ENCODE measurements at places on chromosomes 4 and X.

DNA sequence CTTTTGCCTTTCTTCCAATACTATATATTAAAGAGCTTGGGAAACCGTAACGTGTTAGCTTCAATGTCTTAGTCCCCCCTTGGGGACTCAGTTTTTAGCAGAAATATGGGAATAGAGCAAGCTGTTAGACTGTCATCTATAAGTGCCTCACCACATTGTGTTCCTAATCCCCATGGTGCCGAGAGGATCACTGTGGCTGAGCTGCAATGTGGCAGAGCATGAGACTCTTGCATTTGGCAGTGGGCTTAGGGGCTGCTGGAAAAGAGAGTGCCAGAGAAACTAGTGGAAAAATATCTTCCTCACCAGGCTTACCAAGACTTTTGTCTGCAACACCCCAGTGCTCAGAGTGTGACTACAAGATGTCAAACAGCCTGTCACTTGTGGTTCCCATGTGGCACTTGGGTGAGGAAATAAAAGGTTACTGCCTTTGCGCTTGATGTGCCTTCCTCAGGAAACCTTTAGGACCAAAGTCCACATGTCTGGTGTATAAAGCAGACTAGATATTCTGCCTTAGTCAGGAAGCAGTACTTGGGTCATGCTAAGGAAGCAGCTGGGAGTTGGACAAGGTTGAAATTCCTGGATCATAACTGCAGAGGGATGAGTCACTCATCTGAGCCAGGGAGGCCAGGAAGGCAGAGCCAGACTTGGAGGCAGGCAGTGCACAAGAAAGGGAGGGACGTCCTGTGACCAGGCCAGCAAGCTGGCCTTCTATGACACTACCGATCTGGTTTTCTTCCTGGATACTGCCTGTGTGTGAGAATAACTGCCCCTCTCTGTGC, 9.7 kb upstream of the MAGEA4 start:
- DNase-seq, result no peak

DNA sequence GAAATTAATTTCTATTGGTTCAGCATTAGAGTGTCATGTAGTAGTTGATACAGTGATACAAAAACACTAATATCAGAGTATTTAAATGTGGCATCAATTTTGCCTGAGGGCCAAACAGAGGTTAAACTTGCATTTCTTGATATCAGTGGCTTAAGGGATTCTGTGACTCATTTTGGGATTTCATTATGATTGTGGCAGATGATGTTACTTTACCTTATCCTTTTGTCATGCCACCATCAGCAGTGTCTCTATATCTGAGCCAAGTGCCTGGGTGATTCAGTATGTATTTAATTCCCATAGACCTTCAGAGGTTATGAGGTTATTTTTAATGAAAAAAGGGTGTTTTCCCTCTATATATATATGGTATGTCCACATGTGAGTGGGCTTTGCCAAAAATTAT, 582.9 kb downstream of the ADGRL3 start:
- DNase-seq, result no peak

GRCh38 chrX:78527263-78527662, 131.9 kb downstream of the RTL3 start:
- DNase-seq, result no peak

- no peak for DNase-seq
Measured at GRCh38 chrX:39788521-39788920, 309.2 kb downstream of the BCOR start.

DNA sequence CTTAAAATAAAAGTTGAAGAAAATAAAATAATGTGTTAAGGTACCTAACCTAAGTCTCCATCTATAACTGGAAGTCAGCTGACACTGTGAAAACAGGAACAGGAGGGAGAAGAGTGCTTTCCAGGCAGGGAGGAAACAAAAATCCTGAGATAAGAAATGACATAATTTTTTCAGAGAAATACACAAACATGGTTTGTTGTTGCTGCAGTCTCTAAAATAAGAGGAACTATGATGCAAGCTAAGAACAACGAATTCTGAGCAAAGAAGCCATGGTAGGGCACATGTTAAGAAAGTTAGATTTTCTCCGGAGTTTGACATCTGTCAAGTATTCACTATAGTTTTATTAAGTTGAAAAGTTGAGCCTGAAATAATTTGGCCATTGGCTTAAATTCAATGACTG, 26.9 kb downstream of the PAPSS1 start:
- DNase-seq, result no peak

GRCh38 chr4:167897116-167897515, 195.2 kb upstream of the ANXA10 start:
- no peak for DNase-seq

- DNase-seq, result no peak
Measured at GRCh38 chr4:22413471-22413870, 102.4 kb downstream of the ADGRA3 start.

DNA sequence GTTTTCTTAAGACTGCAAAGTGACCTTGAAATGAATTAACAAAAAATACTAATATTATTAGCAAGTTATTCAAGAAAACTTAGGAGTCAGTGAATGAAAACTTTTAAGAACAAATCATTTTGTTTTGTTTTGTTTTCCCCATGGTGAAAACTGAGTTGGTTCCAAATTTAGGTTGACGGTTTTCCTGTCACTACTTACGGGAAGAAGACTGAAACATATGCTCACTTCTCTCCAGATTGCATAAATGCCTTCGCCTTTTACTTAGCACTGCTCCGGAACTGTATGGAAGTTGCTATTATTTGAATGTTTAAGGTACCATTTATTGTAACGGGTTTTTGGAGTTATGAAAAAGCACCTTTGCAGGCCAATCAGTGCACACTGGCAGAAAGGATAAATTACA, 42.8 kb downstream of the DOCK11 start:
- DNase-seq, result no peak

DNA sequence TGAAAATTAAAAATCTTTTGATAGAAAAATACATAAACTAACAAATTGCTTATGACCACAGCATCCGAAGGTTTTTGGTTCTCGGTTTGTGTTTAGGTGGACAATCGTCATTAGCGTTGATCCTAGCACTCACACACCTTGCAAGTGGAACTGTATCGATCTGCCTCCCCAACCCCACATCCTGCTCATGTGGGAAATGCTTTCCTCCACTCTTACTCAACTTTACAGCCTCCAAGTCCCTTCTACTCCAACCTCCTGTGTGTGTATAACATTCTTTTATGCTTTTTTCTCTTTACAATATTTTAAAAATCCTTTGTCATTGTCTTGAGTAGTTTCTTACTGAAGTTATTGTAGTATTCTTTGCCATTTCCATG, 15.6 kb upstream of the TMEM131L start:
- DNase-seq, result no peak

GRCh38 chr4:185549095-185549639, 13.9 kb upstream of the PDLIM3 start:
- no peak for DNase-seq

GRCh38 chrX:57643698-57644097, 36.4 kb downstream of the NLRP2B start:
- no peak for DNase-seq

DNA sequence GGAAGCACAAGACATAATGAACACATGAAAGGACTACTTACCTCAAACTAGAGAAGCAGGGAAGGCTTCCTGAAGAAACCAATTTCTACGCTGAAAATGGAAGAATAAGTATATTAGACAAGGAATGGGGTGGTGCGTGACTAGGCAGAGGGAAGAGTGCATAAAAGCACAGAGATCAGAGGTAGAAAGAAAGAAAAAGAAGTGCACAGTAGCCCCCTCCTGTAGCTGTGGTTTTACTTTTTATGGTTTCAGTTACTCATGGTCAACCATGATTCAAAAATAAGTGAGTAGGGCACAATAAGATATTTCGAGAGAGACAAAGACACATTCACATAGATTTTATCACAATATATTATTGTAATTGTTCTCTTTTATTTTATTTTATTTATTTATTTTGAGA, 934.5 kb upstream of the INTU start:
- DNase-seq, result no peak

- no peak for DNase-seq
Measured at GRCh38 chr4:67071641-67072040, 473.7 kb downstream of the CENPC start.

- no peak for DNase-seq
Measured at GRCh38 chrX:34687095-34687494, 30.0 kb upstream of the TMEM47 start.

DNA sequence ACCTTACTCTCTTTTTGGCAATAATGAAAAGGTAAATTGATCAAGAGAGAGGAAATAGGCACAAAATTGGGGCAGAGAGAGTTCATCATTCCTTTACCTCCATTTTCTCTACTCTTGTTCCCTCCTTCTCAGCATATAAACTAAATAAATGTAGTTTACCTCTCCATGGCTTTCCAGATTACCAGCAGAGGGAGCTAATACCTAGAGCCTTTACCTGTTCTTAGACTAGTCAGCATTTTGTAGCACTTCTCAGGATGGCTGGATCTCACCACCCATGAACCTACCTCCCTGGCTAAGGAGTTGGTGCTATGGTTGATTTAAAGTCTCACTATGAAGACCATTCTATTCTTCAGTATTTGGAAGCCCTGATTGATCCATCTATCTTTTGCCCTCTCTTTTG, 15.7 kb downstream of the OFD1 start:
- DNase-seq, result peak; percentile 64

- DNase-seq, result no peak
Measured at GRCh38 chr4:26238778-26239679, 81.8 kb upstream of the RBPJ start.

DNA sequence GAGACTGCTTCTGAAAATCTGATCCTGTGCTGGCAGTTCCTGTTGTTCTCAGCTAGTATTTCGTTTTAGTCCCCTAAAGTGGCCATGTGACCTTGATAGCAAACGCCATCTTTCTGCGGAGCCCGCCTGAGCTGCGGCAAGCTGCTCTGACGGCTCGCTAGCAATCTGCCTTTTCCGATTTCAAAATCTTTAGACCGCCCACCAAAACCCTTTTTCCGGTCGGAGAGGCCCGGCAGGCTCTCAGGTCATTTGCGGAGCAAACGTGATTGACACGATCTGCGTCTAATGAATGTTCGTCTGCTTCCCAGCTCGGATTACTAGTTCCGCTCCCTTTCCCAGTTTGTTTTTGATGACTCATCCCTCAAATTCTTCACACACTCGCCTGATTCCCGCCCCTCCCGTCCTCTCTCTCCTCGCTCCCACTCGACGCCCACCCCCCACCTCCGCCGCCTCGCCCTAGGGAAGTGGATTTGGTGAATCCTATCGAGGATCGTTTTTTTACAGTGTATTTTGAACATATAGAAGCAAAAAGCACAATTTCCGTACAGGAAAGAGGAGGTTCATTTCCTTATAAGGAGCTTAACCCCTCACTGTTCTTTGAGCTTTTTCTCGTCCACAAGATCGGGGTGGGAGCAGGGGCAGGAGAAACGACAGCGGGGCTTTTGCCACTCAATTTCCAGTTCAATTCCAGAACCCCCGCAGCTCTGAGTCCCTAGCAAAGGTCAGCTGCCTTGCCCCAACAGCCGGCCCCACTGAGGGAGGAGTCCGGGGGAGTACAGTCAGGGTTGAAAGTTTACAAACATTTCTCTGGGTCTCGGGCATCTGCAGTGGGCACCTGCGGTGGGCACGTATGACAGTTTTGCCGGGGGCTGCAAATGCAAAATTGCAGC, 37.5 kb downstream of the NLGN3 start:
- DNase-seq, result peak; percentile 91

- DNase-seq, result no peak
Measured at GRCh38 chrX:580030-580429, 50.6 kb upstream of the SHOX start.

GRCh38 chrX:152640034-152640818, 2.5 kb downstream of the GABRQ start:
- DNase-seq, result no peak

GRCh38 chr4:128271551-128271950, 16.1 kb downstream of the PGRMC2 start:
- no peak for DNase-seq

DNA sequence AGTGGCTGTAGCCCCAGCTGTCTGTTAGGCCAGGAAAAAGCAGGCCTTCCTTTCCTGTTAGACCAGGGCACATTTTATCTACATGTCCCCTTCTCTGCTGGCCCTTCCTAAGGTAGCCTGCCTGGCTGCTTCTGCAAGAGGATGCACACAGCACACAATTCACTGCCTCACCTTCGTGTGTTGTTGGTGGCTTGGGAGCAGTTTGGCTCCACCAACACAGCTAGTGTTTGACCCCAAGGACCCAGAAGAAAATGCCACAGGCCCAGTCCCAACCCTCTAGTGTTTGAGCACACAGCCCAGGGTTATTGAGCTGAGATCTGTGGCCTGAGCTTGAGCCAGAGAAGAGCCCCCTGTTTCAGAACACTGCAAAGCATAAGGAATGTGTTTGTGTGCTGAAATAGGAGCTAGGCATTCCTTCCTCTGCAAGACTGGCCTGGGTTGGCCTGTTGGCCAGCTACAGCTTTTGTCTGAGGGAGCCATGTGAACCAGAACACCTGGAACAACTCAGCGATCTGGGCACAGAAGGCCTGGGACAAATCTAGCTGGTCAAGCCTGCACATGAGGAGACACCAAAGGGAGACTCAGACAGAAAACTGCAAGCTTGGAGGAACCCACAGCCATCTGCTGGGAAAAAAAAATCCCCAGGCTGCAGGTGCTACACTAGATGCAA, 26.4 kb downstream of the MAGEE1 start:
- no peak for DNase-seq

DNA sequence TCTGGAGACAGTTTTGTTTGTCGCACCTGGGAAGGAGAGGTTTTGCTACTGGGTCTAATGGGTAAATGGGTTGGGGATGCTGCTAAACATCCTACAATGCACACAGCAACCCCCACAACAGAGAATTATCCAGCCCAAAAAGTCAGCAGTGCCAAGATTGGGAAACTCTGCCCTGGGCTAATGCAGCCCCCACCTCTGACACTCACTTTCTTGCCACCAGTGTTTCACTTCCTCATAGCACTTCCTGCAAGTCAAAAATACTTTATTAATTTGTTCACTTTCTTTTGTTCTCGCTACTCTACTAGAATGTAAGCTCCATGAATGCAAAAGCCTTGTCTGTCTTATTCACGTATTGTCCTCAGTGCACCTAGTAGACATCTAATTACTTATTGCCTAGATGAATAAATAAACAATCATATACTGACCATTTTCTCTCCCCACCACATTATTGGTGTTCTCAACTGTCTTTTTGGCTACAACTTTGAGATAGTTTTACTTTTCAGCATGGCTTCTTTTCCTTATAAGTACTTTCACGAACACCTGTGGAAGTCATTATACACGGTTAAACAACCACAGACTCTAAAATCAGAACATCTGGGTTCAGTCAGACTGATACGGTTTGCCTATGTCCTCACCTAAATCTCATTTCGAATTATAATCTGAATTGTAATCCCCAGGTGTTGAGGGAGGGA, 82.0 kb upstream of the PITX2 start:
- DNase-seq, result no peak

GRCh38 chr4:95910749-95911148, 70.9 kb downstream of the PDHA2 start:
- no peak for DNase-seq
